NCI-H526 treated with DMSO at 0.1 percent for 48 hours (cell line): ENCODE measurements at places on chromosomes 2 and 18.

GRCh38 chr2:67322353-67323001 lies 74.7 kb upstream of the ETAA1 start:
- peak; percentile 69 for DNase-seq

DNA sequence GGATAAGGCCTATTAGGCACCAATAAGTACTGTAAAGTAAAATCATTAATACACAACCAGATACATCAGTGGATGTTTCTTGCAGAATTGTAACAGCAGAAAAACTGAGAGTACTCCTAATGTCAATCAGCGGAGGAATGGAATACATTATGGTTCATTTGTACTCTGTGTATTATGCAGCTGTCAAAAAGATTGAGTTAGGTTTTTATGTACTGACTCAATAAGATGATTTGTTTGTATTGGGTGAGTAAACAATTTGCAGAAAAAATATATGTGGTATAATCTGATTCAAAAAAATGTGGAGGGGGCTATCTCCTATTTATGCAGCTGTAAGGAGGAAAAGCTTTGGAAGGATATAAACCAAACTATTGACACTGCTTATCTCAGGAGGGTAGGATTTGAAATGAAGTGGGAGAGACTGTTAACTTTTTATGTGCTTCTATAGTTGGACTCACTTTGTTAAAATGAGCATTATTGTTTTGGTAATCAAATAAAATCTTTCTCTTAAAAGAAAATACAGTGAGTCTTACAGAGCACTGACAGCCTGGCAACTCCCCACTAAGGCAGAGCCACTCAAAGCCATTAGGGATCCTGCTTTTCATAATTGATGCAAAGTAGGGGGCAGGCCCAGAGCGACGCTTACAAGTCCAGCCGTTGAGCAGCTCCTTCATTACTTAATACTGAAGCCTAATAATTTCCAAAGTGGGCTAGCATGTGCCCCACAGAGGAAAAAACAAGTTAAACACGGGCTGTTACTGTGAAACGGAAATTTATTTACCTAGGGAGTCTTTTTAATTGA lies 168.8 kb downstream of the PHLPP1 start:
- DNase-seq = peak; percentile 89

DNA sequence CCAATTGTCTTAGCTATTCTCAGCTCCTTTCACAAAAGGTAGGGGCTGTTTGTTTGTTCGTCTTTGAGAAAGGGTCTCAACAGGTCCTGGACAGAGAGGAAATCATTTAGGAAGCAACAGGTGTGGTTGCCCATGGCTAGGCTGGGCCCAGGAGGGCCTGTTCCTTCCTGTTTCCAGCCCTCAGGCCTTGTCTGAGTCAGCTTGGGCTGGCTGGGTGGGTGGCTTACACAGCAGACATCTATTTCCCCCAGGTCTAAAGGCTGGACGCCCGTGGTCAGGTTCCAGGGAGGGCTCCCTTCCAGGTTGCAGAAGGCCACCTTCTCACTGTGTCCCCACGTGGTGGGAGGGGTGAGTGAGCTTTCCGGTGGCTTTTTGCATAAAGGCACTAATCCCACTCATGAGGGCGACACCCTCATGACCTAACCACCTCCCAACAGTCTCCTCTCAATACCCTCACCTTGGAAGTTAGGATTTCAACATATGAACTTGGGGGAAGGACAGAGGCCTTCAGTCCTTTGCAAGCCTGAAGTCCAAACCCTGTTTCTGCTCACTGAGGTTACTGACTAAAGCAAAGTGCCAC lies 45.5 kb downstream of the ARHGEF4 start:
- no peak for DNase-seq

DNA sequence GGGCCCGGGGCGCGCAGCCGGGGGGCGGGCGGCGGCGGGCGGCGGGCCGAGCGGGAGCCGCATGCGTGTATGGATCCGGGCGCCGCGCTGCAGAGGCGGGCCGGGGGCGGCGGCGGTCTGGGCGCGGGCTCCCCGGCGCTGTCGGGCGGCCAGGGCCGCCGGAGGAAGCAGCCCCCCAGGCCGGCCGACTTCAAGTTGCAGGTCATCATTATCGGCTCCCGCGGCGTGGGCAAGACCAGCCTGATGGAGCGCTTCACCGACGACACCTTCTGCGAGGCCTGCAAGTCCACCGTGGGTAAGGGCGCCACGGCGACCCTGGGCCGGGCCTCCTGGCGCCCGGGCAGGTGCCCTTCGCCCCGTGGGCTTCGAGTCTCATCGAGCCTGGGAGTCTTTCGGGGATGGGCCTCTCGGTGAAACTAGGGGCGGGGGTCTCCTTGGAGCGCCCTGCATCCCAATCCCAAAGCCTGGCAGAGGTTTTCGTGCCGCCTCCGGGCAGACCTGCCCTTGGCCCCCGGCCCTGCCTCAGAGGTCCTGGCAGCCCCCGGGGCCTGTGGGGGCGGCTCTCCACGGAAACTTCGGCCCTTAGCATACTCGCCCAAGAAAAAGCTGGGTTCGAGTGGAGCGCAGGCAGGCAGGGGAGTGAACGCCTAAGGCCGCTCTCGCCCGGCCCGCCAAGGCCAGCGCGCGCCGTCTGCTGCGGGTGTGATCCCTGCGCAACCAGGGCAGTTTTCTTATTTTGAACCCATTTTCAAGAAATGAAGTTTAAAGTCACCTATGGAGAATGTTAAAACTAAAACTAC lies 622 bp downstream of the RAB12 start:
- peak; percentile 4 for DNase-seq

- no peak for DNase-seq
These were observed 128.0 kb upstream of the FBXO11 start for GRCh38 chr2:48034295-48034694.

- DNase-seq = no peak
These were observed 338.4 kb downstream of the SOCS6 start for GRCh38 chr18:70627182-70627802.

DNA sequence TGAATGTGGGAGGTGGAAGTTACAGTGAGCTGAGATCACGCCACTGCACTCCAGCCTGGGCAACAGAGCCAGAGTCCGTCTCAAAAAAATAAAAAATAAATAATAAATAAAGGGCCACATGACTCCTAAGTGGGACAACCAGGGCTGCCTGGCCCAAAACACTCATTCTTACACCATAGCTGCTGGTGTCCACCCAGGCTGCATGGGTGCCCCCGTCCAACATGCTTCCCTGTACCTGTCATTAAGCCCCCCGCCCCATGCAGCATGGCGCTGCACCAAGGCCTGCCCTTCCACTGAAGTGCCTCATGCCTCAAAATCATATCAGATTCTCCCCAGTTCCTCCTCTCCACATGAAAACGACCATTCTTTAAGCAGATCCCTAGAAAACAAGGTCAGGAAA lies 10.8 kb downstream of the GALM start:
- no peak for DNase-seq

GRCh38 chr2:174802459-174802858 lies 38.2 kb upstream of the CHRNA1 start:
- no peak for DNase-seq

DNA sequence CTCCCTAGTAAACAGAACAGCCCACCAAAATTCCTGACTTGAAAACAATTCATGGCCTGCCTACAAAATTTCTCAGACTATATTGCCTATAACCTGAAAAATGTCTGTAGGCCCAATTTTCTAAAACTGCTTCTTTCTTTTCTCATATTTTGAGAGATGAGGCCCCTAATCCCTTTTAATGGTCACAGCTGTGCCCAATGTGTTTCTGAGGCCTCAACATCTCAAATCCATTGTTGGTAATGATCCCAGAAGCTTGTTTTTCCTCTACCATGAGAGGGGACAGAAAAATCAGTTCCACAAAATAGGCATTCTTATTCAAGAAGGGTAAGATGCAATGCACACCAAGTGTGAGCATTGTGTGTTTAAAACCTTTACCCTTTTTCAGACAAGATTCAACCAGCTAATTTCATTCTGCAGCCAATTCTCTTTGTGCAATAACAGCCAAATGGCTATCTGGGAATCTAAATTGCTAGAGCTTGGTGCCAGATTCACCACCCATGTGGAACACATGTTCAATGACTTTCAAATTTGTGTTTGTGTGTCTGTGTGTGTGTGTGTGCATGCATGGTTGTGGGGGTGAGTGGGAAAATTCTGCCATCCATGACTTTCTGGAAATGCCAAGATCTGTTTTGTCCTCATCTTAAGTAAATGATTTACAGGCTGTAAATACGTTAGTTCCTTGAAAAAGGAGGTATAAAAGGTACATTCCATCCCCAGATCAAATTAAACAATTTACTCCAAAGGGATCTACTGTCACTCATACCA lies 319.5 kb downstream of the TNS1 start:
- no peak for DNase-seq

DNA sequence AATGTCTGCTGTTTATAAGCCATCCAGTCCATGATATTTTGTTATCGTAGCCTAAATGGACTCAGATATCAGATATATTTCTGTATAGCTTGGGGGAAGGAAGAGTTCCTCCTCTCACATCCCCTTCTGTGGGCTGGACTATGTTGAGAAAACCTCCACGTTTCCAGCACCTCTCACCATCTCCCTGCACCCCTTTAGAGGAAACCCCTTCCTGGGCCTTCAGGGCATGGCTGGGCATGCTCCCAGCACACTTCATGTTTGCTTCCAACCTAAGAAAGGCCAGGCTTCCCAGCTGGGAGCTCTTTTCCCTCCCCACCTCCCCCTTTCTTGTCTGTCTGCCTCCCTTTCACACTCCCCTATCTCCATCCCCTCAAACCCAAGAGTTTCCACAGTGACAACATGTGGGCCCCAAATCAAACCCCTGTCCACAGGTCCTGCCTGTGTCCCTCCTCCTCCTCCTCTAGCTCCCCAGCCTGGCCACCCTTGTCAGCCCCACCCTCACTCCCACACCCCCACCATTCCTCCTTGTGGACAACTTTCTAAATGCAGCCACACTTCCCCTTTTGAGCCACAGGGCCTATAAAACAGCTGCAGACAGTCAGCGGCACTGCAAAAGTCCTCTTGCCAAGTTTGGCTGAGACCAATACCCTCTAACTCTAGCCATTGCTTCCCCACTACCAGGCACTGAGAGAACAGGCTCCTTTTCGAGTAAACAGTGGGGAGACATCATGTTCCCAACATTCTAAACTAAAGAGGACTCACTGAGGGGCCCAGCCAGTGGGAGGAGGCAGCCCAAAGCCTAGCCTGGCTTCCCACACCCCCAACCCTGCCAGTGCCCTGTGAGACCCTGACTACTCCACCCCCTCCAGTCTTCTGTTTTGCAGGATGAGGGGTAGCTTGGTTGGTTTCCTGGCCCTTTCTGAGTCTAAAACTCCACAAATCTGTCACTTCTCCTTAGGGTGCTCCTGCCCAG lies 120.5 kb downstream of the ZFP36L2 start:
- DNase-seq = no peak

- no peak for DNase-seq
These were observed 11.5 kb upstream of the SNED1 start for GRCh38 chr2:240986787-240987411.

DNA sequence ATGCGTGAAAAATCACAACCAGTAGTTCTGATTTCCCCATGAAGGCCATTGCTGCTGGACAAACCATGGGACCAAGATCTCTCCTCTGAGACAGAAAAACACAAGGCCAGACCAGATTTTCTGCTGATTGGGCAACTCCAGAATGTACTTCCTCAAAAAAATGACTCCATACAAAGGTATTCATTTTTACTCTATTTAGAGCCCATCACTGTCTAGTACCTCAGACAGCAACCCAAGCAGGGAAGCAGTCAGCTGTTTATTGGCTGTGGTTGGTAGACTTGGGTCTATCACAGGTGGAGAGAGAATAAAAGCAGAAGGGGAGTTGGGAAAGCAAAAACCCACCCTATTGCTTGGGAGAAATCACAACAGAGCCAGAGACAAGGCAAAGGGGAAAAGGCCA lies 219.9 kb downstream of the PIK3C3 start:
- no peak for DNase-seq

GRCh38 chr2:167132906-167133555 lies 244.8 kb downstream of the XIRP2 start:
- no peak for DNase-seq

DNA sequence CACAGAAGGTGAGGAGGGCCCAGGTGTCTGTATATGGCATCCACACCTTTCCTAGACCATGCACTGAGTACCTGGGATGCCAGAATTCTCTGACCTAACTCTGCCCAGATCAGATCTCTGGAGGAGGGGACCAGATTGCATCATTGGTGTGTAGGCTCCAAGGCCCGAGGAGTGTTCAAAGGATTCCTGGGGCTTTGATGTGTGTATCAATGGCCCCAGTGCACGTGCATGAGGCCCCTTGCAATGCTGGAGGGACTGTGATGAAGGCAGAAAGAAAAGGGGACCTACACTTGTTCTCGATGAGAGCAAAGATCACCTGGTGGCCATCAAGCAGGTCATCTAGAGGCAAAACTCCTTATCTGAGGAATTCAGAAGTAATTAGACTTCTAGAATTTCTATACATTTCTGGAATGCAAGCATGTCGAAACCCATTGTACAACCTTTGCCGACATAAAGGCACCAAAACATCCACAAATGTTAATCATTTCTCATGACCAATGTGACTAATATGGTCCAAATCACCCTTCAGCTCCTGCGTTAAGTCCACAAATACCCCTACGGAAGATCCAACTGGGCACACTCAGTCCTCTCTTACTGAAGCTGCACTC lies 123.5 kb downstream of the CHST9 start:
- no peak for DNase-seq

DNA sequence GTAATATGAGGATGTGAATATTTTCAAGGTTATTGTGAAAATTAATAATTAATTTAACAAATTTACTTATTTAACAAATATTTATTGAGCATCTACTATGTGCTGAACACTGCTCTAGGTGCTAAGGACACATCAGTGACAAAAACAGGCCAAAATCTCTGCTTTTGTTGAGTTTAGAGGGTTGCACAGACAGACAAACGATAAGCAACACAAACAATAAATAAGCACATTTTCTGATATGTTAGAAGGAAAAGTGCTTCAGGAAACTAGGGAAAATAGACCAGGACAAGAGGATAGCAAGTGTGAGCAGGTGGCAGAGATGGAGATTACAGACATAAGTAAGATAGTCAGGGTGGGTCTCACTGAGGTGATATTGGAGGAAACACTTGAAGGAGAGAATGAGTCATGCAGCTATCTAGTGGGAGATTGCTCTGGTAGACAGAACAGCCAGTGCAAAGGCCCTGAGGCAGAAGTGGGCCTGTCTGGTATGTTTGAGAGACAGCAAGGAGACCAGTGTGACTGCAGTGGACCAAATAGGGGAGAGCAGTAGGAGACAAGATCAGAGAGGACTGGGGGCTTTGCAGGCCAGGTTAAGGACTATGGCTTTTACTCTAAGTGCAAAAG lies 38.3 kb downstream of the SFXN5 start:
- DNase-seq = no peak

DNA sequence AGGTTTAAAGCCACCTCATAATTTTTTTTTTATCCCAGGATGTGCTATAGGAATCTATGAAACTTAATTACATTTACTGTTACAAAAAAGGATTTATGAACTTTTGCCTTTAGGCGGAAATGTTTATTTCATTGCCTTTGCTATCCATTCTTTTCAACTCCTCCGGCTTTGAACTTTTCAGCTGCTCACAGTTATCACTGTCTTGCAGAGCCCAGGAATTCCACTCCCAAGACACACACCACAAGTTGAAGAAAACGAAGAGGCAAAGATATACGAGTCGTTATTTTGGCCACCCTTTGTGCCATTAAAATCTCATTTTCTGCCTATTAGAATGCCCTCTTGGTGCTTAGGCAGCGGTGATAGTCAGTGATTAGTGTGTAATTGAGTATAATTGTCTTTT lies 80.0 kb downstream of the PAX3 start:
- no peak for DNase-seq
